Fibroblast of mammary gland (primary cell): ENCODE measurements at places on chromosomes 16 and 17.
A peak's percentile ranks its signal among the peaks of the same experiment; 100 is the strongest.

DNA sequence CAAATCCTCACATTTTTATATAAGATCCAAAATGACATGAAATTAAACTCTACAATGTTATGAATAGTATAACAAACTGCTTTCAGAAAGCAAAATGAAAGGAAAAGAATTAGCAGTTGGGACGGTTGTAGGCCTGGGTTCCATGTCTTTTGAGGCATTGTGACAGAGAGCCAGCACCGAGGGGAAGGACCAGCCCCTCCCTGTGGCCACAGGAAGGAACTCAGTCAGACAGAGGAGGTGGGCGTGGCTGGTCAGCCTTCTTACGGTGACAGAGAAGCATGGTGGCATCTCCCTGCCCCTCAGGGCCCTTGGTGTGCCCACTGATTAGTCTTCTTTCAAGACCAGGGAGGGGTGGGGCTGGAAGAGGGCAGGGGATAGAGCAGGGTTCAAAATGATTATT is 5.7 kb downstream of the ZNF319 start:
- DNase-seq: peak; percentile 32

DNA sequence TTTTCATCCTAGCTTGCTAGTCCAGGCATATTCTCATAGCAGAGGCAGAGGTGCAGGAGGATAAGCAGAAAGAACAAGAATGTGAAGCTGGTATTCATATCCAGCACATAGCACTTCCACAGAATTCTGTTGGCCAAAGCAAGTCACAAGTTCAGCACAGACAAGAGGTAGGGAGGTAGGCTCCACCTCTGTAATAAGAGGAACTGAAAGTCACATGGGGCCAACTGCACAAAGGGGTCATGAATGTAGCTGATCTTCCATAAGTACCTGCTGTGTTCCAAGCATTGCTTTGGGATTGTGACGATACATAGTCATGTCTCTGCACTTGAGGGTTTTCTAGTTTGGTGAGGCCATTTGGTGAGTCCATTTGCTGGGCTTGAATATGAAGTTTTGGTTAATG is 110.8 kb upstream of the MPHOSPH6 start:
- DNase-seq: no peak

DNA sequence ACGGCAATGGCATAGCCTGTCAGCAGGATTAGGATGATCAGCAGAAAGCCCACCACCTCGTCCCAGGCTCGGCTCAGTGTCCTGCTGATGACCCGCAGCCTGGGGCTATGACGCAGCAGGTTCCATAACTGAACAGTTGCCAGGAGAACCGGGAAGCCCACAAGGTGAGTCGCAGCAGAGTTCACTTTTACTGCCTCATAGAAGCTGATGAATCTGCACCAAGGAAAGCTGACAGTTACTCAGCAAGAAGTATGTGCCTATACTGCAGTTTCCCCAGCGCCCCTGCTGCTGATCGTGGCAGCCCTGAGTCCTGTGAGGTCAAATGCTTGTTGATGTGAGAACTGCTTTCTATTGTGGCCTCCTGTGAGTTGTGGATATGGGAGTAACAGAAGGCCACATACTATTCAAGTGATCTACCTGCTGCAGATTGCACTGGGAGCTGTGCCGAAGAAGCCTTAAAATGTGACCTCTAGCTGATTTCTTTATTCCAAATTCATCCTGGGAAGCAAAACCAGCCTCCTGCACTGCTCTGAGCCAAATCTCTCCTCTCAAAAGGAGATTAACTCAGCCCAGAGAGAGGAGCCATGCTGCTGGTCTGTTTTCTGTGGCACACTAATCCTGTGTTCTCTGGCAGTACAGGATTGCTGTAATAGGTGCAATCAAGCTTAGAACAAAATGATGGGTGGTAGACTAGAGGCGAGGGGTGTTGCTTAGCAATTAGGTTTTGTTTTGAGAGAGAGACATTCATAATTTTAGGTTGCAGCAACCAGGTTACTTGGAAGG is 38.8 kb downstream of the IST1 start:
- peak; percentile 65 for DNase-seq

DNA sequence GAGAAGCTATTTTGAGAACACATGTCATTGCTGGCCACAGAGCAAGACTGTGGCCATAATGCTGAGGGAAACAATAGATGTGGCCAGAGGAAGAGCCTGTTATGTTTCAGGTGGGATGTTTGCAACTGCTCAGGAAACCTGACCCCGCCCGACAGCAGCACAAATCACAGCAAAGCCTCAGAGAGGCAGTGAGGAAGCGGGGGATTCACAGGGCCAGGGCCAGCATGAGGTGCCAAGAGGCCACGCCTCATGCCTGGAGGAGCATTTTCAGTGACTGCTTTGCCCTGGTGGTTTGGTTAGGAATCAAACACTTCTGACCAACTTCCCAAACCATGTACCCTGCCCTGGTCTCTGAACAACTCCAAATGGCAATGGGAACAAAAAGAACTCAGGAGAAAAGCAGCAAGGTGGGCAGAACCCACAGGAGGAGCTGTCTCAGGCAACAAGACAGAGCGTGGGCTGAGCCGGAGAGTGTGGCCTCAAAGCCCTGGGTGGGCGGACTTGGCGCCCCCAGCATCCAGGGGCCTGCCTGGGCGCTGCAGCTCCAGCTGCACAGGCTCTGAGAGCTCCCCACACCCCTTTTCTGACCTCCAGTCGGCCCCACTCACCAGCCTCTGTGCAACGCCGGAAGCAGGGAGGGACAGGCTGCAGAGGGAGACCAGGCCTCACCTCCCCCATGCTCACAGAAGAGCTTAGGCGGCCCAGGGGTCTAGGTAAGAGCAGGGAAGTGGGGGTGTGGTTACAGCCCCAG is 20.6 kb downstream of the HIC1 start:
- DNase-seq: peak; percentile 53

GRCh38 chr16:88530051-88530857 is 39.9 kb upstream of the ZC3H18 start:
- DNase-seq: no peak
